Fibroblast of the aortic adventitia (primary cell): ENCODE measurements at places on chromosomes 1 and 21.

- DNase-seq, result peak; percentile 41
Measured at GRCh38 chr1:247228133-247228532, 27.7 kb upstream of the VN1R5 start.

DNA sequence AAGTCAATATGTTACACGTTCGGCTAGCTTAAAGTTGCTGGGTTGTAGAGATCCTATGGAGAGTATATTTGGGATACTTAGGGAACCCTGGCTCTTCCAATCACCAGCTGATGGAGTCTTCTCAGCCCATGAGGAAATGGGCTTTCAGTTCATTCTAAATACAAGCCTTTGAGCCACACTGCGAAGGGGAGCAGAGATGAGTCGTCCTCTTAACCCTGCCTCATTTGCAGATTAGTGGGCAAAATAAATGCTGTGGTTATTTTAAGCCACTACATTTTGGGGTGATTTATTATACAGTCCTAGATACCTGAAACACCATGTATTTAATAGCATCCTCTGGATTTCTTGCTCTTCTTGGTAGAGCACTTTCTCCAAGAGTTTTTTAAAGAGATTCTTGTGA is 19.0 kb upstream of the VCAM1 start:
- no peak for DNase-seq

DNA sequence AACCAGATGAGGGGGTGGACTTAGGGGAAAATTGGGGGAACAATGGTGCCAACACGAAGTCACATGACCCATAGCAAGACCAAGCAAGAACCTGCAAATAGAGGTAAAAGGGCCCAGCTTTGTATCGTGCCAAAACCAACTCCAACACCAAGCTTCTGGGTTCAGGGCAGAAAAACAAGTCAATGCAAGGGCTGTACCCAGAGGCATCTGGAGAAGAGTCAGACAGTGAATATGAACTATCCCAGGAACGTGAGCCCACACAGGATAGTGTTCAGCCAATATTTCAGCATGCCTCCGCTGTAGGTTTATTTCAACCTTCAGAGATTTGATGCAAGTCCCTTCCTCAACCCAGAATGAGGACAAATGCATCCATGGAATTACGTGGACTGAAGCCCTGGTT is 15.0 kb upstream of the ZMYM6 start:
- DNase-seq, result no peak

- DNase-seq, result no peak
Measured at GRCh38 chr1:235607284-235607683, 42.3 kb downstream of the GNG4 start.

GRCh38 chr1:159302095-159302494 is at the start of gene FCER1A:
Gene FCER1A, plus strand, starts transcription at chr1:159302336. Its CDS starts 29 bp downstream, at chr1:159302365.
- DNase-seq, result no peak

DNA sequence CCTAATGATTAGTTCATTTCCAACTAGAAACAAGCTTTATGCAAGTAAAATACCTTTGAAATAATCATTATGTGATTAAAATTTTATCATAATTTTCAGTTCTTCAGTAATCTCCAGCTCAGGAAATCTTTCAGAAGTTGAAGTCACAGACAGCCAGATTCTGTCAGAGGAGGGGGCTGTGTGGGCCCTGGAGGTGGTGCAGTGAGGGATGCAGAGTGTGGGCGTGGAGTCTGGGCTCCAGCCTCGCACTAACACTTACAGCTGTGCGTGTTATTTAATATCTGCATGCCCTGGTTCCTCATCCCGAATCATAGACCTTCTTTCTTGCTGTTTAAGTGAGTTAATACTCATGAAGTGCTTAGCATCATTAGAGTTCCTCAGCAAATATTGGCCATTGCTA is 23.9 kb downstream of the WDR64 start:
- DNase-seq, result no peak

DNA sequence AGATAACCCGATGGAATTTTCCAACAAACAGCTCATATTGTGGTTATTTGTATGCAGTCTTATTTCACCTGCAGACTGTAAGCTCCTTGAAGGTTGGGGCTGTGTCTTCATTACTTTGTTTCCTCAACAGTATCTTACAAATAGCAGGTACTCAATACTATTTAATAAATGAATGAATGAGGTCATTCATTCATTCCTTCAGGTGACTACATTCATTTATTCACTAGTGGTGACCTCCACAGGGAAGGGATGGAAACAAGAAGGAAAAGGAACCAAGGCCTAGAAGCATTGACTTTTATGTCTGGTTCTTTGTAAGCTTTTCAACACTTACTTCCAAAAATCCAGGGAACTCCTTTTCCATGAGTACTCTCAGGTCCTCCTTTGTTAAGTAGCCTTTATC is 7.9 kb downstream of the S100A10 start:
- DNase-seq, result no peak

DNA sequence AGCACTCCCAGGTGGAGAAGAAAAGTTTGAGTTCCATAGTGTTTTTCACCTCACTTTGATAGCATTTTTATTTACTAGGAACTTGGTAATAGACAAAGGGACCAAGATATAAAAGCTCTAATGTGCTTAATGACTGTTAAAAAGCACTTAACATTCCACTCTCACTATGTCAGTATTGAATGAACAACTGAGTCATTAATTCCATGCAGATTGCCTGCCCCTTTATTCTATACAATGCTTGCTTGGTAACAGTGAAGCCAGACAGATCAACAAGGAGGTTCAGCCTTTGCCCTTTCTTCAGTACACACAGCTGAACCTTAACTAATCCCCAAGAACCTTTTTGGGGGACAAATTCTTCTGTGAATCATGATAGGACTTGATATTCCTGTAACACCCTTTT is 425.5 kb downstream of the NUF2 start:
- peak; percentile 3 for DNase-seq

- DNase-seq, result no peak
Measured at GRCh38 chr1:179146476-179146875, 64.6 kb downstream of the TOR3A start.

DNA sequence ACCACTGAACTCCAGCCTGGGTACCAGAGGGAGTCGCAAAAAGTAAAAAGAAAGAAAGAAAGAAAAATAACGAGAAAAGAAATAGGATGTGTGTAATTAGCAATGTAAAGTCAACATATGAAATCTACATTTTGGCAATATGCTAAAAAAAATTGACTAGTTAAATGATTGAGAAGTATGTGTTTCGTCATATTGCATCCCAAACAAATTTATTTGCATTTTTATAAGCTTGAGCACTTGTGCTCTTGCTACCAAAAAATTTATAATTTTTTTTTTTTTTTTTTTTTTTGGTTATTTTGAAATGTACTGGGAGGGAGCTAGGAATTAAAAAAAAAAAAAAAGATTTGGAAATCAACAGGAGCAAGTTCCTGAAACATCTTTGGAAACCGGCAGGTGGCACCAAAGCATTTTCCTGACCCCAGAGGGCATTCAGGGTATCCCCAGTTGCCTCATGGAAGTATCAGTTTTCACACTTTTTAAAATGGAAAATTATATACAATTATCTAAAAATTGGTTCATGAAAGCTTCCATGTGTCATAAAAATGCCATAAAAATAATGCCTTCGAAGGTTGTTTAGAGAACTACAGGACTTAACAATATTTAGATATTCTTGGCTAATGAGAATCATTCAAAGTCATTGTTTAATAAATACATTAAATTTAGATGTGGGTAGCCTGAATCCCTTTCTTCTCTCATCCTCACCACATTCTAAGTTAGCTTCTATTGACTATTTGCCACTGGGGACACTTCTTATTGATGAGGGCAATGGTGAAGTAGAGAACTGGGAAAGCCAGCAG is 4.8 kb upstream of the HEATR1 start:
- peak; percentile 70 for DNase-seq

GRCh38 chr1:23989263-23989662 is 9.1 kb upstream of the SRSF10 start:
- DNase-seq, result no peak

- DNase-seq, result no peak
Measured at GRCh38 chr1:210801501-210801900, 332.4 kb downstream of the KCNH1 start.

GRCh38 chr1:210695026-210695425 is 366.3 kb downstream of the HHAT start:
- no peak for DNase-seq

- peak; percentile 73 for DNase-seq
Measured at GRCh38 chr1:10046356-10047085, 13.8 kb downstream of the UBE4B start.

DNA sequence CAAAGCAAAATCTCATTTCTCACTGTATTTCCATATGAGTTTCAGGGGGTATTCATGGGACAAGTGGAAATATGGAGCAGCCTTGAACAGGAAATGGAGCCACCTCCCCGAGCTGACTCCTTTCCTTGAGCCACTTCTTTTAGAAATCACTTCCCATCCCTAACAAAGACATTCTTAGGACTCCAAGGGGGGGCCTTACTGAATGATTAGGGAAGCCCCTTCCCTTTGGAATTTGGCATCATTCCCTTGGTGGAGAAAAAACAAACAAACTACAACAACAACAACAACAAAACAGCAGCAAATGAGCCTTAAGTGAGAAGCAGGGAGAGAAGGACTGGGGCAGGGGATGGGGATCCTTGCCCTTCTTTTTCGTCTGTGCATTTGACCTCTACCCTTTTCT is 278.3 kb downstream of the ZNF648 start:
- no peak for DNase-seq

DNA sequence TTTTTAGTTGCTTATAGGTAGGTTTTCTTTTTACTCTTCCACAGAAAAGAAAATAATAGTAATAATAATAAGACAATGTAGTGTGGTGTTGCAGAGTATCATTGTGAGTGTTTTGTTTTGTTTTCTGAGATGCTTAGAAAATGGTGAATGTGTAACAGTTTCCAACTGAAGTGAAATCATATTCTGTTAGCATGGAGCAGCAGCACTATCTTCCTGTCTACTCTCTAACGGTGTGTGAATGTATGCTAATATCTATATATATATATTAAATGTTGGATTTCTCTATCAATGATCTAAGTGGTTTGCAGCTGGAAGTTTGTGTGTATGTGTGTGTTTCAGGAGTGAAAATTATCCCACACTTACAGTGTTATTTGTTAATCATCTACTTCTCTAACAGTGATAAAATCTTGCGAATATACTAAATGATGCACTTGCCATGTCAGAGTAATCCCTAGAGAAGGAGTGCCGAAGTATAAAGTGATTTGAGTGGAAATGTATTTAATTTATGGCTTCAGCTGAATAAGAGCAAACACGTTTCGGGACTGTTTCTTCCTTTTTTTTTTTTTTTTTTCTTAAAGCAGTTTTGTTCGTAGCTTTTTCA is 377 bp downstream of the SAMD13 start:
- DNase-seq, result no peak

GRCh38 chr1:1245817-1246576 is 525 bp downstream of the C1QTNF12 start:
- DNase-seq, result no peak

DNA sequence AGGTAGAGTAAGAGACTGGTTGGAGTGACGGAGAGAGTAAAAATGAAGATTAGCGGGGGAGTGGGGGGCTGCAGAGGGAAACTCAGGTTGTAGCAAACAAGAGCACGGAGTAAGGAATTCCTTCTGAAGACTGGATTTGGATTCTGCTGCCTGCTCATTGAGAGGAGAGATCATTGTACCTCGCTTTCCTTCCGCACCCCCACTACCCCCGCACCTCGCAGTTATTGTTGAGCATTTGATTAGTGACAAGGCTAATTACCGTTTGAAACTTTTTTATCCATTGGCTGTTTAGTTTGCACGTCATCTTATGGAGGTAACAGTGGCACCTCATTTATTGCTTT is 463 bp downstream of the PRPF3 start:
- no peak for DNase-seq

DNA sequence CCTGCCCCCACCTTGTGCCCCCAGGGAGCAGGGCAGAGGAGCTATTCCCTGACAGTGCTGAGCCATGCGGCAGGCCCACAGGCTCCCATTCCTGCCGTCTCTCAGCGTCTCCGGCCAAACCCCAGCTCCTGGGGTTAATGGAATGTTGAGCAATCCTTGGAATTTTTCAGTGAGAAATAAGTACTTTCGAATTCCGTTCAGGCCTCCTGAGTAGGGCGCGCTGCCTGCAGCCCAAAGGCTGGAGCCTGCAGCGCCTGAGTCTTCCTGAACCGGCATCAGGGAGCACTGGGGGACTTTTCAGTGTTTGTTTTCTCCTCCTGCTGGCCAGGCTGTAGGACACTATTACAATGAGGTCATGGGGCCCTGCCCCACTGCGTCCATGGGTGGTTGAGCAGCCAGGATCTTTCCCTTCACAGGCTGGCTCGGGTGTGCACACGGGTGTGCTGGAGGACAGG is 33.3 kb upstream of the CSF1 start:
- DNase-seq, result peak; percentile 96

GRCh38 chr1:25694167-25695007 is 77.8 kb downstream of the MAN1C1 start:
- DNase-seq, result peak; percentile 88

DNA sequence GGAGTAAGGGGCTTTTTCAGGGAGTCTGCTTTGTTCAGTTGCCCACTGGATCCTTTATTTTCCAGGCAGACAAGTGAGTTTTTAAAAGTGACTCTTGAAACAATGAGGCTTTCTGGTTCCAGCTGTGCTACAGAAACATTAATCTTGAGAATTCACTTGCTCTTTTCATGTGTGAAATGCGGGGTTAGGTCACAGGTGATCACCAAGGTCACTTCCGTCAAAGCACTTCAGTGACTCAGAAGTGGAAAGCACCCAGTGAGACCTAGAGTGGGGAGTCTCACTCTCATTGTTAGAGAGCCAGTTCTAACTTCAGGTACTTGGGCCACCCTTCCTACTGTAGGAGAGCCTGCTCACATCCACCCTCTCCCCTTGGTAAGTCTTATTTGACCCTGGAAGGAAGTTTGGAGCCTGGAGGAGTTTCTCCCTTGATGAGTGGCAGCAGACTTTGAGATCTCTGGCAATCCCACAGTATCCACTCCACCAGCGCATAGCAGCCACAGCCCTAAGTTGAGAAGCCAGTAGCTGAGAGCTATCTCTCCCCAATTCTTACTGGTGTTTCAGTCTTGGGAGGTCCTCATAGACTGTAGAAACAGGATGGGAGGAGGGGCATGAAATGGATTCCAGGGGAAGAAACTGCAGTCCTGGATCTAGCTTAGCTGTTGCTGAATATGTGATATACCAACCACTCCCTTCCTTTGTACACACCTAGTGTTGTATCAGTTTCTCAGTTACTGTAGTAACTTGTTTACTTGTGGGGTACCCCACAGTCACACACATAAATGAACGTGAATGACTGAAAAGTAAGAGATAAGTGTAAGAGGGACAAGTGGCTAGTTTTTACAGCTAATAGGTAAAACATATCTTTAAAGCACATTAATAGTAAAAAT is 3.1 kb downstream of the TACSTD2 start:
- no peak for DNase-seq

DNA sequence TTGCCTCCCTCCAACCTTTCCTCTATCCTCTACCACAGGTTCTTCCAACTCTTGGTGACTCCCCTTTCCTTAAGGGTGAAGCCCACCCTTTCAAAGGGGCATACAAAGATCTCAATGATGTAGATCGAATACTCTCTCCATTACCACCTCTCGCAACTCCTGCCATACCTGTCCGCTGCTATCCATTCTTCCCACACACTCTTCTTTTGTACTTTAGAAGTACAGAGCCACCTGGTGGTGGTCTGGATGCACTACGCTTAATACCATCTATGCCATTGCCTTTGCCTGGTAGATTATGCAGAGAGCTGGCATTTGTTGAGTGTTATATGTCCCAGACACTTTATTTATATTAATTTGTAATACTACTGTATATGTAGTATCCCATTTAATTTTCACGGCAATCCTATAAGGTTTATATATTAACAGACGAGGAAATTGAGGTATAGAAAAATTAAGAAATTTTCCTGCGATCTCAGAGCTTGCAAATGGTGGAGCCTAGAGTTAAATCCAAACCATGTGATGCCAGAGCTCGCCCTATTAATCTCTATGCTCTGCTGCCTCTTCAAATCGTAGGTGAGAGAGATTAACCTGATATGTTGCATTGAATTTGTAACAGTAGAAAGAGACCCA is 22.9 kb downstream of the TSHB start:
- peak; percentile 50 for DNase-seq

- DNase-seq, result no peak
Measured at GRCh38 chr1:112146201-112146715, 156.8 kb upstream of the KCND3 start.
